ENCODE measurements at places on chromosomes 7 and 10.

DNA sequence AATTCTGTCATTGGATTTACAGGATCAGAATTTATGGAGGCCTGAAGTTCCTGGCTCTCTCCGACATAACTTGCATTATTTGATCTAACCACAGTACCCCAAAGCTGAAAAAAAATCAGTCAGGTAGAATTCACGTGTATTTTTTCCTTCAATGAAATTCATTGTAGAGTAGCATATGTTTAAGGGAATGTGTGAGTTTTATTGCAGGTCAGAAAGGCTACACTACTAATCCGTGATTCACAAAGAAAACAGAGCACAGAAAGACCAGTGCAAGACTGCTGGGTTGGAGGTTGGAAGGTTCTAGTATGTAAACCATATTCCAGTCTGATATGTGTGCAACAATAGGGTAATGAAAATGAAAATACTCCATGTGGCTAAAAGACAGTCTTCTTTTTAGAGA lies 247.0 kb upstream of the FERD3L start:
- DNase-seq: no peak

DNA sequence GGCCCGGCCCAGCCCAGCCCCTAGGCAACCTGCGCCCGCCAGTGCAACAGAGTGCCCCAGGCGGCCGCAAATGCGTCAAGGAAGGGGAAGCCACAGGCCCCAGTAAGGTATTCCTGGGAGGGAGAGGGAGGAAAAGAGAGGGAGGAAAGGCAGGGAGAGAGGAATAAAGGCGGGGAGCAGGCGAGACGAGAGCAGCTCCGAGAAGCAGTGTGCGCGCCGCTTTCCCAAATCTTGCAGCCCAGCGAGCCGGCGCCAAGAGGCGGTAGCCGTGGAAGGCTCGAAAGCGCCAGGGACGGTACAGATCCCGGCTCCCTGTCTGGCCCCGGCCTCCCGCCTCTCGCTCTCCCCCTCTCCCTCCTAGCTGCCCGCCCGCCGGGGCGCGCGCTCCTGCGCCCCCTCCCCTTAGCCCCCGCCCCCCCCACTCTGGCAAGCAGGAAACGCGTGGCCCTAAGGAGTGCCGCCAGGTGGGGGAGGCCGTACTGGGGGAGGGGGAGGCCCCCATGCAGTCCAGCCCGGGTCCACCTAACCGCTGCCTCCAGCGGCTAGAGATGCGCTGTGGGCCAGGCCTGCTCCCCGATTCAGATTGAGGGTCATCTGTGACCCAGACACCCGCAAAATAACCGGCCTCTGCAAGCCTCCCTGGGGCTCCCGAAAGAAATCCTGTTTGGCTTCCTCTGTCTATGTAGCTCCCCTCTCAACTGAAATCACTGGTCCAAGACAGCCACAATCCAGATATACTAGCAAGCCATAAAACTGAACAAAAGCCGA lies 4.3 kb downstream of the HOXA10 start:
- DNase-seq: no peak

- DNase-seq: no peak
These were observed 40.1 kb upstream of the STRIP2 start for GRCh38 chr7:129394101-129394500.

GRCh38 chr7:117143580-117143979 lies 179.3 kb downstream of the WNT2 start:
- no peak for DNase-seq

DNA sequence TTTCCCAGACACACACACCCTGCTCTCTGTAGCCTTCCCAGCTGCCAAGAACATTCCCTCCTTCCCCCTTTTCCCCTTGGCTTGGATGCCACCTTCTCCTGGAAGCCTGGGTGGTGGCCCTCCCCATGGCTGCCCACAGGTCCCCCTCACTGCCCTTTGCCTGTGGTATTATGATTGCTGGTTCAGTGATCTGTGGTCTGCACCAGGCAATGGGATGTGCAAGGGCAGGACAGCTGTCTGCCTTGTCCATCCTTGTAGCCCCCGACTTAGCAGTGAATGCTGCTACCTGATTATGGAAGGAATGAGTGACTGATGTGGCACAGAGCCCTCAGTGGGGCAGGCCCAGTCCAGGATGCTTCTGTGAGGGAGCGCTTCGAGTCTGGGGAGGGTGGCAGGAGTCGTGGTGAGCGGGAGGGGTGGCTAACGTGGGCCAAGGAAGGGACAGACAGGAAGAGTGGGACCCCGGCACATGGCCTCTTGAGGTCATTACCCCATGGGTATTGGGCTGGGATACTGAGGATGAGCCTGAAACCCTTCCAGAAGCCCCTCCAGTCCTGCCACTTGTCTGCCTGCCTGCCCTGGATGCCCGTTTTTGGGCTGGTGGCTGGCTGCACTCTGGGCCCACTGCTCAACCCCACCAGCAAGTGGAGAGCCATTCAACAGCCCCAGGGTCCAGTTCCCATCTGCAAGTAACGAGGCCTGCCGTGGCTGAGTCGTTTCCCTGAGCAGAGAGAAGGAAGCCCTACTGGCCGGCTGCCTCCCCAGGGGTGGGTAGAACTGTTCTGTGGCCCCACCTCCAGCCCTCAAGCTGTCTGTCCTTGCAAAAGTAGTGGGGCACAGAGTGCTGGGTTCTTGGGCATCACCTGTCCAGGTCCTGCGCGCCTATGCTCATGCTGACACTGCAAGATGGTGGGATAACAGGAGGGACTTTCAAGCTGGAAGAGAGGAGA lies 8.8 kb downstream of the CHST3 start:
- no peak for DNase-seq

- DNase-seq: peak; percentile 51
These were observed 82.9 kb upstream of the PDGFA start for GRCh38 chr7:602341-603141.

DNA sequence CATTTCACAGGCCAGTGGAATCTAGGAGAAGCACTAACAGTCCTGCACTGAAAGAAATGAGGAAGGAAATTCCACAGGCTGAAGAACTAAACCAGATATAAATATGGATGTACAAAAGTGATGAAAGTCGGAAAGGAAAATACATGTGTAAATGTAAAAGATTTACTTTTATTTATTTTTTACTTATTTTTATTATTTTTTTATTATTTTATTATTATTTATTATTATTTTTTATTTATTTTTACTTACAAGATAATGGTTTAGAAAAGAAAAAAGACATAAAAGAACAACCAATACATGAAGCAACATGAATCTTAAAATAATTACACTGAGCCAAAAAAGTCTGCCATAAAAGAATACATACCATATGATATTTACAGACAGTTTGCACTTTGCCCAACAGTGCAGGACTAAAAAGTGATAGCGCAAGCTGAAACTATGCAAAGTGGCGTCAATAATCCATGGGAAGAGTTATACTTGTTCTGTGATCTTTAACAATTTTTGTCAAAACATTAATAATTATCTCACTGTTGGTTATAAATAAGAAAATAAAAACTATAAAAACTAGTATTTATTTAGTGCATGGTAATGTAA lies 317.8 kb upstream of the MKI67 start:
- DNase-seq: no peak

DNA sequence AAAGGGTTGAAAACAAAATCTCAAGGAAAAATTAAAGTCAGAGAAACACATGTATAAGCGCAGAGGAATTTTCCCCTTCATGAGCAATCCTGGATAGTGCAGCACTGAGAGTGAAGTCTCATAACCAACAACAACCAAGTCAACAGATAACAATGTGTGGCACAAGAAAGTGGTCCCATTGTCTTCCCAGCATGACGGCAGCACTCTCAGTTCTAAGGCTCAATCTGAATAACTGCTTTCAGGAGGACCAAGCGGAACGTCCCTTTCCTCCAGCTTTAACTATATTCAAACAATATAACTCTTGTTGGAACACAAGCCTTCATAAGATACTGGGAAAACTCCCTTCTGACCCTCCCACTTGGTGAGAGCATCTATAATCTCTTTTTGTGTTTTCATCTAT lies 137.9 kb downstream of the RAPGEF5 start:
- no peak for DNase-seq

- DNase-seq: no peak
These were observed 51.0 kb downstream of the BTRC start for GRCh38 chr10:101405001-101405400.

DNA sequence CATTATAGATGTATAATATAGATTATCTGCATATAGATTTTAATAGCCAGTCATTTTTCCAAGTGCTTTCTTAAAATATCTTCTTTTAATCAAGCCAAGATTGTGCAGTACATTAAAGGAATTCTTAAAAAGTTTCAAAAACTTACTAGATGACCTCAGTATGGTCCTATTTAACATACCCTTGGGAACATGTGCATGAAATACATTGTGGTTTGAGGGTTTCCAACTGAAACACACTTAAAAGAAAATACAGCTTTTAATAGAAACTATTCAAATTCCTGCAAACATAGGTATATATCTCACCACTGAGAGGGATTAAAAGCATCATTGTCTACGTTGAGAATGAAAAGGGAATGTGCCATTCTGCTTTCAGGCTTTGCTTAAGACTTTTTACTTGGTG lies 364.9 kb downstream of the SUGCT start:
- DNase-seq: no peak

All from stimulated activated CD4-positive, alpha-beta T cell treated with anti-CD3 and anti-CD28 coated beads, Interleukin-15, amount 100 ng/mL, for 48 hours (primary cell).